ENCODE measurements at places on chromosomes 2 and 18.

- no peak for DNase-seq
Observed at GRCh38 chr2:11723061-11723371, 23.4 kb upstream of the LPIN1 start.

- no peak for DNase-seq
Observed at GRCh38 chr2:162116352-162116751, 35.7 kb downstream of the GCG start.

DNA sequence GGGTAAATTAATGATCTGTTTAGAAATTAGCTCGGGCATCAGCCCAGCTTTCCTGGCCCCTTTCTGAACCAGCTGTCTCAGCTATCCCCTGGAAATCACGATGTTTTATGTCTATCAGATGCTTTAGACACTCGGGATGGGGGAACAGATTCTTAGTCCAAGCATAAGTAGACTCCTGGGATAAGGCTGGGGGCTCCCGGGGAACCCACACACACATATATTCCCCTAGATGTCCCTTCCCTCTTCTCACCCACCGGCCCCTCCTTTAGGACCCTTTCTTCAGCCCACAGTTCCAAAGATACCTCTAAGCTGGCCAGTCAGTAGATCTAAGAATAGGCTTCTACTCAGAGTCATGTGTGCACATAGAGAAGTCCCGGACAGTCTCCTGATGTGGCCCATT lies 151.5 kb upstream of the COPS8 start:
- DNase-seq = no peak

DNA sequence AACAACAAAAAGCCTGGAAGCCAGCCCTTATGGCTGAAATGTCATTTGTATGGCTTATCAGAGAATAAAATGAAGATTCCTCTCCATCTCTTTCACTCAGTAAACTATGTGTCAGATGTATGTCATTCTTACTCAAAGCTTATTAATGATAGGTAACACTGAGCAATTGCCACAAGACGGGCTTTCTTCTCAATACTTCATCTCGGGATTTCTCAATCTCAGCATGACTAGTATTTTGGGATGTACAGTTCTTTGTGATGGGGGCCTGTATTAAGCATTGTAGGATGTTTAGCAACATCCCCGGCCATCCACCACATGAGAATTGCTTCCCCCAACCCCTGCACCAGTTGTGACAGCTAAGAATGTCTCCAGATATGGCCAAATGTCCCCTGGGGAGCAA lies 80.2 kb downstream of the MREG start:
- DNase-seq = no peak

DNA sequence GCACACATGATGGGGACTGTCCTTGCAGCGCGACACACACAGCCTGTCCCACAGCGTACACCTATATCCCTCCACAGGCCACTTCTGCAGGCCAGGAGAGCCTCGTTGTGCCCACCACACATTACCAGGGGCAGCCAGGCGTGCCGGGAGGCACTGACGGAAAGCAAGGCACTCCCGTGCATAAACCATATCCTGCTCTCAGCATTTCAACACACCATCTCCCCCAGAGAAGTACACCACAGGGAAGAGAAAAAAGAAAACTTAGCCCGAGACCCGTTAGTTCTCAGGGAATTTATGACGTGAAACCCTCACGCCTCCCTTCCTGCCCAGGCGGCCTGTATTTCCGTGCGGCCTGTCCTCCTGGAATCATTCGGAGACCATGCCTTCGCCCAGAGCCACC lies 24.6 kb upstream of the SALL3 start:
- no peak for DNase-seq

- DNase-seq = no peak
Observed at GRCh38 chr2:109230941-109231420, 102.0 kb downstream of the SH3RF3 start.

- no peak for DNase-seq
Observed at GRCh38 chr2:6068429-6068828, 376.2 kb downstream of the SOX11 start.

DNA sequence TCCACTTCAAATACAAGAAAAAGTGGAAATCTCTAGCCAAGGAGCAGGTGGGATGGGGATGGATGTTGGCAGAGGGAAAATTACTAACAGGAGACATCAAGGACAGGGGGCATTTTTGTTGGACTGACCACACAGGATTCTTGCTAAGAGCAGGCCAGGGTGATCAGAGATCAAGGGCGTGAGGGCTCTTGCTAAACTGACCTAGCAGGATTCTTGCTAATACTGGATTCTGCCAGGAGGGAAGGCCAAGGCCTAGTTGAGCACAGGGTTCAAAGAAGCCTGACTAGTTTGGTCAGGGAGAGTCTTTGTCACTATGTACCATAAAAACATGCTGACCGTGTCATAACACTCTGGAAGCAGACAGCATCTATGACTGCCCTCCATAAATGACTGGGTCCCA lies 442.7 kb downstream of the PID1 start:
- no peak for DNase-seq
